ENCODE measurements at places on chromosomes 5 and 9.

- peak; percentile 21 for DNase-seq
Observed at GRCh38 chr9:27528886-27529315, 713 bp downstream of the MOB3B start.

- no peak for DNase-seq
Observed at GRCh38 chr5:7376871-7377270, 19.1 kb upstream of the ADCY2 start.

- DNase-seq, result no peak
Observed at GRCh38 chr5:151038801-151039238, 18.4 kb downstream of the GPX3 start.

DNA sequence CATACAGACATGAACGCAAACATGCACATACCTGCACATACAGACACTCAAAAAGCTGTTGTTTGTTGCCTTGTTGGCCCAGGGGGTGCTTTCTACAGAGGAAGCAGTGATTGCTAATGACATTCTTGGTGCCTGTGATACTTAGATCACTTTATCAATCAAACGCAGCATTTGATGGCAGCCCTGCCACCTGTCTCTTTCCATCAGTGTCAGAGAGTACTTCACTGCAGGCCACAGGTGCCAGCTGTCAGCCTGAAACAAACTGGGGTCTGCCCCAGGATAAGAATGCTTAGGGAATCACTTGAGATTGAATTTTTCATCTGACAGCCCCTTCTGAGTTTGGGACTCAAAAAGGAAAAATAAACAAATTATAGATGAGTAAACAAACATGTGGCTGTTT lies 388.9 kb upstream of the SGCD start:
- no peak for DNase-seq

- no peak for DNase-seq
Observed at GRCh38 chr9:35599763-35600604, 5.1 kb upstream of the TESK1 start.

GRCh38 chr9:129718647-129719046 lies 34.2 kb downstream of the PTGES start:
- no peak for DNase-seq

DNA sequence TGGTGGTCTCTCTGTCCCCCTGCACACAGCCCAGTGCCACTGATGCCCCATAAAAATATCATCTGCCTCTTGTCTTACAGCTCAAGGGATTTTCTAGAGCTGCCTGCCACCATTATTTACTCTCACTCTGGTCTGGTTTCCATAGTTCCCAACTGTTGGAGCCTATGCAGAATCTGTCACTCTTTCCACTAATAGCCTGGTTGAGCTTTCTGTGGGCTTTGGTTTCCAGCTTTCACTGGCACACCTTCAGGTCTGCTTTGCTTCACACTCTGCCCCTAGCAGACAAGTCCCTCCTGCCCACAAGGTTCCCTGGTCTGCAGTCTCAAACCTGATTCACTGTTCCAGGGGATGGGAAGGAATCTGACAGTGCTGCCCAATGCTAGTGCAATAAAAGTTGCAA lies 103.0 kb upstream of the FTMT start:
- DNase-seq, result no peak

- no peak for DNase-seq
Observed at GRCh38 chr9:3359048-3359692, 166.6 kb downstream of the RFX3 start.
